Effector memory CD8-positive, alpha-beta T cell (primary cell): ENCODE measurements at places on chromosomes 13 and 19.

DNA sequence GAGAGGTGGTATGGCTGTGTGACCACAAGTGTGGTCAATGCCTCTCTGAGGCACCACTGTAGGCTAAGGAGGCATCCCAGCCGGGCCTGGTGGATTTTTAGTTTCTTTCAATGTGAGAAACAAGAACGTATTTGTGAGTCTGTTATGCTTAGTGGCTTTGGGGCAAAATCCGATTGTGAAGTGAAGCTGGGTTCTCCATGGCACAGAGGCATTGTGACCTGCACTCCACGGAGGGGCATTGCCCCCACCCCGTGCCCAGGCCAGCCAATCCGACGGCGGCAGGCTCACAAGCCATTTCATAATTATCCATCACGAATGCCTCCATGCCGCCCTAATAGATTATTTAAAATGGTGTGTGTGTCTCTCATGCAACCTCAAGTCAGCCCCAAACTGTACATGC lies 151.6 kb downstream of the ZNF536 start:
- DNase-seq, result no peak

DNA sequence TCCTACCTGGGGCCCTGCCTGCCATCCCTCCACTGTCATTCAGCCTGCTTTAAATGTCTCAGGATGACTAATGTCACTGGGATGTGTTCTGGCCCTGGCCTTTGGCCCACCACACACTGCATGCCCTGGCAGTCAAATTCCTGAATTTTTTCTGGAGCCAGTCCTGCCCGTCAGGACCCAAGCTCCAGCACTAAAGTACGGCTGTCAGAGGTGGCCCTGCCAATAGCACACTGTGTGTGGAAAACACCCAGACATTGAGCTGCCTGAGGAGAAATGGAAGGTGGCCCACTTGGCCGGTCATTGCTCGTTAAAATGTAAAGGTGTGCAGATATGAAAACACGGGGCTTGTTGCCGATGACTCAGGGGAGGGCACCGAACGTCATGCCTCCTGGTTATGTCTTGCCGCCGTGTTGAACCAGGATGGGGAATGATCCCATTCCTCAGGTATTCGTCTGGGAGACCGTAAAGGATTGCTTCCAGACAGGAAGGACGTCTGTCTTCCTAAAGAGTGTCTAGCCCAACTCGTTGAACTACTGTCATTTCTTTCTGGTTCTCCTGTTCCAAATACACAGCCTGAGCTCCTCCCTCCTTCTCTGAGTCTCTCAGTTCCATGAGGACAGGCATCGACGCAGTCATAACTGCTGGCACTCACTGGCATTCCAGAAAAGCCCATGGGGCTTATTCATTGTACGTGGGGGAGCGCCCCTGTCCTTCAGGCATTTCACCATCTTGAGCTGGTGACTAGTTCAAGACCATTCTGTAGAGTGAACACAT lies 40.6 kb downstream of the COL4A2 start:
- no peak for DNase-seq

- DNase-seq, result no peak
Observed at GRCh38 chr13:78960881-78961280, 301.9 kb upstream of the OBI1 start.

GRCh38 chr13:47457626-47458025 lies 543.4 kb downstream of the SUCLA2 start:
- DNase-seq, result no peak

DNA sequence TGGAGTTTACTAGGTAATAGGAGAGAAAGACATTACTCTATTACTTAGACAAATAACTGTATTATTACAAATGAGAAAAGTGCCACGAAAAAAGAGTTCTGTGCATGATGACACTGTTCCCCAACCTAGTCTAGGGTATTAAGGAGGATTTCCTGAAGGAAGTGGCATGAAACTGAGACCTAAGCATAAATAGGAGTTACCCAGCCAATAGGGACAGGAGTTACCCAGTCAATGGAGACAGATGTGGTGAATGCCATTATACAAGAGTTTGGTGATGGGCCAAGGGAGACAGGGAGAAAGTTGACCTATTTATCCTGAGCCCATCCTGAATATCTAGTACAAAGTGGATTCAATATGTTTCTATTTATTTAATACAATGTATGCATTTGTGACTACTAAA lies 65.4 kb downstream of the KL start:
- DNase-seq, result no peak
